ENCODE measurements at places on chromosomes 7 and 10.

DNA sequence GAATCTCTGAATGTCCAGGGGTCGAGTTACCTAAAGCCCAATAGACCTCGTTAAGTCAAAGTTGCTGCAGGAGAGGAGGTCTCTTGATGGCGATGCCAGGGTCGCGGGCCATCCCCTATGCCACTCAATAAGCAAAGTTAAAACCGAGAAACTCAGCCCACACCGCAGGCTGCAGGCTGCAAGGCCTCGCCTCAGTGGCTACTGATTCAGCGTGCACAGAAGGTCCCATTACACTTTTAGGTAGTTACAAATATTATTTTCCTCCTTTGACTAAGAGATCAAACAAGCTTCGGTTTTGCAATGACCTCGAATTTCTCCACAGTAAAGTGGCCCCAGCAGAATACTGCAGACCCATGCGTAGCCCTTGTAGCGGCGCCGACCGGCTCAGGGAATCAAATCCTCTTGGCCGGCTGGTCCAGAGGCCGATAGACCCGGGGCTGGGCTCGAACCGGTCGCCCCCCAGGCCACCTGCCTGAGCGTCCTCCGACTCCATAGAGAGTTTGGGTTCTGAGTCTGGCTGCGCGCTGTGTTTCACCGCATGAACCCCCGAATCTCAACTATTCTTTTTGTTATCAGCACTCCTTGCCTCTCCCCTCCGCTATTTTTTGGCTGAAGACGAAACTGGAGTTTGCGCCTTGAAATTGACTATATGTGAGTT, 2.3 kb downstream of the C1QL3 start:
- no peak for DNase-seq

DNA sequence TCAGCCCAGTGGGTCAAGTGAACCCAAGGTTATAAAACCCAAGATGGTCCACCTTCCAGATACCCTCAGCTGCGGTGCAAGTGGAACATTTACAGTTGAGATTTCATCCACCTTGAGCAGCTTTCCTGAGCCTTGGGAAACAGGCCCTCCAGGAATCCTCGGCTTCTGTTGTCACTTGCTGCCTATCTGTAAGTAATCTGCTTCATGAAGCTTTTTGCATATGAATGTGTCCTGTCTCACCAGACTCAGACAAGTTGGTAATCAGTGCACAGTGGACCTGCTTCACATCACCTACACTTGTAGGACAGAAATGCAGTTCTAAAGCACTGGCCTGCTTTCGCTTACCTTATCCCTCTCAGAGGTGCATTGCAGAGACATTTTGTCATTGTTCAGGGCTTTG, 80.3 kb downstream of the FAM185A start:
- DNase-seq = no peak

DNA sequence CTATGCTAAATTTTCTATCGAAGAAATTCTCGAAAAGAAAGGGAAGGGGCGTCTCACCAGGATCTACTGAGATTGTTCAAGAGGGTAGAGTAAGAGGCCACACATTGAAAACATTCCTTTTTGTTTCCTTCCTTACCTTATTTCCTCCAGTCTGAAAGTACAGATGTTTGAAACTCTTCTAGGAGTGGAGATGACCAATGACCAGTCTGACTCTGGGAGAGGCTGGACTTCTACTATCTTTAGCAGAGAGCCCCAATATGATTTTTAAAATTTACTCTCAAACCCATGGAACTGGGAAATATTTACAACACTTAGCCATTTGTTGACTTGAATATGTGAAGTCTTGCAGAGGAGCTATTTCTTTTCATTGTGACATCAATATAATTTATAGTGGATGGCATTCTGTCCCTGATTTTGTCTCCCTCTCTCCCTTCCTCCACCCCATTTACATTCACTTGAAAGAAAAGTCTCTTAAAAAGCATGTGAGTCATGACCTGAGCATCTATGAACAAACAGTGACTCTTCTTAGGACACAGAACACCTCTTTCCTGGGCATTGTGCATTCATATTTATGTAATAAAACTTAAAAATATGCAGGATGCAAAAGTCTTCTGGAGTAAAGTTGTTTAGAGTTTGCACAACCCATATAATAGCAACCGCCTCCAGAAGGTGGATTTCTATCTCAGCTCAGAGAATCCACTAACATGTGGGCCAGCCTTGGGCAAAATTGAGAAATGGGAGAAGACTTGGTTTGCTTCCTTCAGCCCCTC, 31.2 kb upstream of the BMPER start:
- DNase-seq = no peak

GRCh38 chr7:149827089-149827981, 10.8 kb upstream of the ZNF862 start:
- no peak for DNase-seq

DNA sequence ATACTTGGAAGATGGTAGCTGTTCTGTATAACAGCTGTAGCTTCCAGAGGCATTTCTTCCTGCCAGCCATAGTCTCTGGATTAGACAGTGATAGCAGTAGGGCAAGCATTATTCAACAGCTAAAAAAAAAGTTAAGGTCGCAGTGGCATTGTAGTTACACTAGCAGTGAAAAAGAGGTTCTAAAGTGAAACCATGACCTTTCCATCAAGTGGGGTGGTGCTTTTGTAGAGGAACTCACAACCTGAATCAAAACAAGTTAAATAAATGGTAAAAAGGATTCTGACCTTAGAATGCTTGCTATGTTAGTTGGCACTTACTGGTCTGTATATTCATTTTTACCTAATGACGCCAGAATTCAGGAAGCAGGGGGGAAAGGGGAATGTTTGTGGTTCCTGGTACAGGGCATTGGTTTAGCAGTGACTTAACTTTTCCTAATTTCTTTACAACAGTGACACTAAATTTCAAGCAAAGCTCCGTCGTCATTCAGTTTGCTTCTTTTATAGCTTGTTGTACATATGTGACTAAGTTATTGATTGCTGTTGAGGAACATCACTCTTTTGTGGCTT, 55.0 kb downstream of the GBF1 start:
- no peak for DNase-seq
